Epithelial cell of proximal tubule (primary cell): ENCODE measurements at places on chromosomes 3 and 15.

DNA sequence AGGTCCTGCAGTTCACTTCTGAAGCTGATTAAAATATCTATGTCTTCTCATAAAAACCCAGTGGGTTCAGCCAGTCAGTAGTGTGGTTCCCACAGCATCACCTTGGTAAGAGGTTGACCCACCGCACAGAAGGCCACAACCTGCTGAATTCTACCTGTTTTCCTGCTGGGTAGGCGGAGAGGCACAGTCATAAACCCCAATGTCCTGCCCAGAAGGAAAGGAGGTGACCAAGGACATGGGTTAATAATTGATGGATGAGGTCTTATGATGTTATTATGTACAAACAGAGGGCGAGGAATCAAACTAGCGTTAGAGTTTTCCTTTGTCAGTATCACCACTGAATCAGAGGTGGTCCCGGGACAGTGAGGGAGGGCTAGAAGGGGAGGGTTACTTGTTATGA lies 27.8 kb downstream of the CA12 start:
- DNase-seq = no peak

- DNase-seq = peak; percentile 13
These were observed 7.0 kb upstream of the RNF111 start for GRCh38 chr15:58980351-58980939.

- no peak for DNase-seq
These were observed 116.2 kb downstream of the CHSY1 start for GRCh38 chr15:101135532-101136166.

GRCh38 chr3:23653647-23654525 lies 151.9 kb upstream of the UBE2E1 start:
- no peak for DNase-seq

GRCh38 chr15:34818526-34818925 lies 23.2 kb upstream of the ACTC1 start:
- no peak for DNase-seq

DNA sequence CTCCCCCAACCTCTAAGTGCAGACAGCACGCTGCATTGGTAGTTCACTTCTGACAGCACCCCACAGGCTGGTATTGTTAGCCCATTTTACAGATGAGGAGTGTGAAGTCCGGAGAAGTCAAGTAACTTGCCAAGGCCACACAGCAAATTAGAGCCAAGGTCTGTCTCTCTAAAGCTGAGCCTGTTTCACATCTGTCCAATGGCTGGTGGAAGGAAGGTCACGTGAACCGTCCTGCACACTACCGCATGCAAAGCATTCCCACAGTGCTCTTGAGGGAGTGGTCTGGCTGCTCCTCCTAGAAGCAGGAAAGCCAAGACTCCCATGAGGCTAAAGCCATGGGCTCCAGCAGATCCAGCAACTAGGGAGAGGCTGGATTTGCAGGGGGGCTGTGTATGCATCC lies 50.0 kb downstream of the MGLL start:
- no peak for DNase-seq

DNA sequence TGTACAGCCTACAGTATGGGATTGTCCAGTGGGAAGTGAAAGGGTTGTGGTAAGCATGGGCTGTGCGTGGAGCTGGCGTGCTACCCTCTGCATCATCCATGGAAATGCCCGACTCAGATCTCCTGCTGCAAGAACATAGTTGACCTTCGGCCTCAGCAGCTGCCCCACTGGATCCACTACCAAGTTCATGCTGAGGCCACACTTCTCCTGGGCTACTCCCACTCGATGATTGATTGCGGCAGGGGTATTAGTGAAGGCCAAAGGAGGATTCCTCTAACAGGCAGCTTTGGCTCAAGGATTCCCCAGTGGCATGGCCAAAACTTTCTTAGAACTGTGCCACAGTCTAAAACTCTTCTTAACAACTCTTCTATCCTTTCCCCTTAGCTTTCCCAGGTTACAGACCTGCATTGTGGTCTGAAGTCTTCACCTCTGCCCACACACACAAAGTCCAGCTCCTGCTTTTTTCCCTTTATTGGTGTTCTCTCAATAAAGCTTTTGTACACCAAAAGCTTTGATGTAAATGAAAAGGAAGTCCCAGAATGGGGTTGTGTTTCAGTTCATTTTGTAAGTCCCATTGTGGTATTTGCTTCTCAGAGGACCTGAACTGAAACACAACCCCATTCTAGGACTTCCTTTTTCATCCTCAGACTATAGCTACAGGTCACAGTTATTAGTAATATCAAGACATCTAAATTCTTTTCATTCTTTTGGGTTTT lies 4.9 kb upstream of the TBC1D5 start:
- no peak for DNase-seq

DNA sequence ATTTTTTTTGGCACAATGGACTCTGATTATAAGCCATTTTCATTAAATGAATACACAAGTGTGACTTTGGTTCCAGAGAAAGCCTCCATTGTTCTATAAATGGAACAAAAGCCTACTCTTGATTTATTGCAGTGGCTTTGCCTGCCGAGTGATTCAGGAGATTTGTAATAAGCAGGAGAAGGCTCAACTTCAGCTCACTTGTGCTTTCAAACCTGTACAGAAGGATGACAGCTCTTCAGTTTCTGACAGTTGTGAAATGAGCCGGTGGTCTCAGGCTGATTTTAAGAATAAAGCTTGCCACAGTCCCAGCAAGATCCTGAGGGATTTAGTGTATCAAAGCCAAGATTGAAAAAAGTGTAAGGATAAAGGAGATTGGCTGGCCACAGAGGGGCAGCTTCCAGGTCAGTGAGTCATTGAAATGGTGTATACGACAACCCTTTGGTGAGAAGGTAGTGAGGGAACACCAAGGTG lies 438.8 kb upstream of the TGFBR2 start:
- peak; percentile 22 for DNase-seq

DNA sequence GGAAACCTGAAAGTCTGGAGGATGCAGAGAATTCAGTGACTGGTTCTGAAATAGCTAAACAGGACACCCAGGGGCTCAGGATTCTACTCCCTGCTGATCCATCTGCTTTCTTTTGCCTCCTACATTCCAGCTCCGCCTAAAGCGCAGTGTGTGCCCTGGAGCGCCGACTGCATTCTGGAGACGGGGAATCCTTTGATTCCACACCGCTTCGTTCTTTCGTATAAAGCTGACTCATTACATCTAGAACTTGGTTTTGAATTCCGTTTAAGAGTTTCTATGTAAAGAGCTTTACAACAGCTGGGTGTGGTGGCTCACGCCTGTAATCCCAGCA lies 61.8 kb downstream of the SENP2 start:
- DNase-seq = no peak

GRCh38 chr15:58535337-58535736 lies 103.5 kb downstream of the LIPC start:
- no peak for DNase-seq

DNA sequence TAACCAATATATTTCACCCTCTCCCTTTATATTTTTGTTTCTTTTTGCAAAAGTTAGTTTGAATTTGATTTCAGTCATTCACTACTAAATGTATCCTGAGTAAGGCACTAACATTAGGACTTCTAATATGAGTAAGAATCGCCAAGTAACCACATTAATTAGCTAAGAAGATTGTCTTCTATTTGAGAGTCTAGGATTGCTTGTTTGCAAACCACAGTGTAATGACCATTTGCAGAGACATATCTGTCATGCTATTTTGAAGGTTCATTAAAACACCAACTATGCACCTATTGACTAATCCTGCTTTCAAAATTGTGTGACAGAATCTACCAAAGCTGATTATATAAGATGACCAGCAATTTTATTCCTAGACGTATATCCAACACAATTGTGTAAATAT lies 5.3 kb upstream of the EID1 start:
- DNase-seq = no peak

- DNase-seq = no peak
These were observed 97.5 kb downstream of the RFTN1 start for GRCh38 chr3:16415911-16416476.

DNA sequence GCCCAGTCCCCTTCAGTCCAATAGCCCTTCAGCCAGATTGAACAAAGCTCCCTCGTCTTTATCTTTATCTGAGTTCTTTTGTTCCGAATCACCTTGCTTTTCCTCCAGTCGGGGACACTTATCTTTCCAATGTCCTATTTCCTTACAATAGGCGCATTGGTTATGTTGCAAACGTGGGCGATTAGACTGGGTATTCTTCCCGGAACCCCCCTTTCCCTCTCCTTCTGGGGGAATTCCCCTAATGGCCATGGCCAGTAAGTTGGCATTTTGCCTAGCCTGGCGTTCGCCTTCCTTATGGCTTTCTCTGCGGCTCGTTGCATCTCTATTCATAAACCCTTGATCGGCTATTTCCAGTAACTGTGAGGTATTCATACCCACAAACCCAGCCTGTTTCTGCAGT lies 82.2 kb upstream of the VEPH1 start:
- DNase-seq = no peak

GRCh38 chr15:75517233-75517632 lies 61.9 kb downstream of the PTPN9 start:
- DNase-seq = no peak

DNA sequence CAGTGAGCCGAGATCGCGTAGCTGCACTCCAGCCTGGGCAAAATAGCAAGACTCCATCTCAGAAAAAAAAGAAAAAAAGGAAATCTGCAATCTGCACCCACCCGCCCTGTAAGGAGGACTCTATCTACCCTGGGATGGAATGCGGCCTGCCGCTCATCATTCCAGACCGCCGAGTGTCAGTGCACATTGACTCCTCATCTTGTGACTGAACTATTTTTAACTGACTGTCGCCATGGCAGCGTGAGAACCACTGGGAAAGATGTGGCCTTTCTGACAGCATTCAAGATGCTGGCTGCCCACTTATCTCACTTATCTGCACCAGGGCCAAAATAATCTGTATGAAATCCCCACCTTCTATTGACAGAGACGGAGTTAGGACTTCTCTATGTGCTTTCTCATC lies 38.8 kb upstream of the ANKRD34C start:
- DNase-seq = no peak

DNA sequence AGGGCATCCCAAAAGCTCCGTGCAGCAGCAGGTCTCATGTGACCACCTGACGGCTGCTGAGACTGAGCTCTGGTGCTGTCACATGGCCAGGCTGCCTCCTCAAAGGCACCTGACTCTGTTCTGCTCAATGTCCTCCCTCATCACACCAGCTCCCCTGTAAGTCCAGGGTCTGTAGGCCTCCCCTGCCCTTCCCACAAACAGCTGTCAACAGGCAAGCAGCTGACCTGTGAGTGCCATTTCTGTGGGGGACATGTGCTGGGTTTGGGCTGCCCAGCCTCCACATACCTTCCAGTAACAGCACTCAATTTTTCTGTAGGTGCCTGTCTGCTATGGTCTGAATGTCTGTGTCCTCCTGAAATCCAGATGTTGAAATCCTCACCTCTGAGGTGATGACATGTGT lies 11.2 kb downstream of the NUP210 start:
- no peak for DNase-seq

GRCh38 chr3:8746780-8747345 lies 13.3 kb downstream of the CAV3 start:
- no peak for DNase-seq

DNA sequence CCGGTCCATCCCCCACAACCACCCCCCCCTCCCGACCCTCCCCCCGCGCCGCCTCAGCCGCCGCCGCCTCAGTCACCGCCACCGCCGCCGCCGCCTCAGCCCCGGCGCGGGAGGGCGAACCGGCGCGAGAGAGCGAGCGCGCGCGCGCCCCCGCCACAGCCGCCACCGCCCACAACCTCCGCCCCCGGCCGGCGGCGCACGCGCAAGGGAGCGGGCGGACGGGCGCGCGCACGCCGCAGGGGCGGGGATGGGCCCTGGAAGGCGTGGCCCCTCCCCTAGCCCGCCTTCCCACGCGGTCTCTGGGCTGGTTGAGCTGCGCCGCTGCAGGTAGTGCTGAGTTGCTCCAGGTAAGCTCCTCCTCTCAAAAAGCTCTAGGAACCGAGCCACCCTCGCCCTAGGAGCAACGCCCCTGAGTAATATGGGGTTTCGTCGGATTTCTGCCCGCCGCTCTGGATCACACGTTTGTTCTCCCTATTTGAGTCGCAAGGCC lies at the start of gene TMCC1:
Gene TMCC1, minus strand, starts transcription at position 131 of the 490 bp plus-strand sequence.
- peak; percentile 16 for DNase-seq

GRCh38 chr3:48879307-48879993 lies 19.2 kb downstream of the SLC25A20 start:
- no peak for DNase-seq

GRCh38 chr3:19074257-19074900 lies 73.9 kb upstream of the KCNH8 start:
- DNase-seq = no peak

- no peak for DNase-seq
These were observed 95.3 kb downstream of the XXYLT1 start for GRCh38 chr3:195175476-195176337.

DNA sequence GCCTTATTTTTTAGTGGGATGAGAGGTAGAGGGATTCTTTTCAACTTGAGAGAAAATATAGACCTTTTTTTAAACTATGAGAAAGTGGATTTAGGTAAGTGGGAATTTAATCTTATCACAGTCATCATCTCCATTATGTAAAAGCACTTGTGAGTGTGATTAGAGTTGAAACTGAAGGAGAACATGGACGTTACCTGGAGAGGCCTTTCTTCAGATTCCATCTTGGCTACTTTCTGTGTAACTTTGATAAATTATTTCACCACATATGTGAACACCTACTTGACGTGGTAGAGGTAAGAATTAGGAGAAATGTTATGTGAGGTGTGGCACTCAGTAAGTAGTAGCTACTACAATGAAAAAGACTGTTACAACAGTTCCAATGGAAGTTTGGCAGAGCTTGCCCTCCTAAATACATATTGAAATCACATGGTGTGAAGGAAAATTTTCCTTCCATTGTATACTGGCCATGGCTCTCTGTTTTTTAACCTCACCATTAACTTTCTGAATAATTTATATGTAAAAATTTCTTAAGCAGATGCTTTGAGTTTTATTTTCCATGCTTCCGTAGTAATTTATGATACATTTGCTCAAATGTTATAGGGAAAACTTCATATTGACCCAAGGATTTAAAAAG lies 193.3 kb downstream of the FNDC3B start:
- DNase-seq = no peak

- no peak for DNase-seq
These were observed 34.4 kb upstream of the MEIS2 start for GRCh38 chr15:37134699-37135131.

DNA sequence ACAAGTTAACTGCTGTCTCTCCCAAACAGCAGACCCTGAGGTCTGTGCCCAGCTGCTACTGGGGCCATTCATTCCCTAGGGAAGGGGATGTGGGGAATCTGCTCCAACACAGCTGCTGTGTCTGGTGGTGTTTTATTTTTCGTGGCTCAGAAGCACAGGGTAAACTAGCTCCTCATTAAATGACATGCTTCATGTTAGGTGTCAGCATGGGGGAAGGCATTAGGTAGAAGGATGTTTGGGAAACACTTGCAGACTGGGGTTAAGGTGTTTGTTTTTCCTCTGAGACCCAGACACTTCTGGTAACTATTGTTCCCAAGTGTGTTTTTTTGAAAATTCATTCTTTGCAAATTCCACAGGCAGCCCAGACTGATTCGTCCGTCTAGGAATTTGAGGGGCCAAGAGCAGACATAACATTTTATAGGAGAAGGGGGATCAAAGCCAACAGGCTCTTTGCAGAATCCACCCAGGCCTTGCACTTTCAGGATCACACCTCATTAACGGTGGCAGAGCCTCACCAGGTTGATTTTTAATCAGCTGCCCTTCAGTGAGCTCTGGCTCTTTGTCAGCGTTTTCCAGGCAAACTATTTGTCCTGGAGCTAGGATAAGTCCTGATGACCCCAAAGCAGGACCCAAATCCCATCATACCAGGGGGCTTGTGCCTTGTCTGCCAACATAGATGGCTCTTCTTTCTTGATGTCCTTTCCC lies 65.4 kb upstream of the ITGA11 start:
- DNase-seq = no peak

- no peak for DNase-seq
These were observed 51.6 kb downstream of the EIF3J start for GRCh38 chr15:44588541-44588940.

- DNase-seq = no peak
These were observed 99.9 kb upstream of the GAP43 start for GRCh38 chr3:115523458-115523857.

GRCh38 chr15:61118885-61119284 lies 110.2 kb downstream of the RORA start:
- no peak for DNase-seq
